ENCODE measurements at places on chromosomes 7 and 10. TPM values are rescaled to one million over a fixed set of nuclear protein-coding genes. Genes with fewer than 3 reads are reported as not detected.

DNA sequence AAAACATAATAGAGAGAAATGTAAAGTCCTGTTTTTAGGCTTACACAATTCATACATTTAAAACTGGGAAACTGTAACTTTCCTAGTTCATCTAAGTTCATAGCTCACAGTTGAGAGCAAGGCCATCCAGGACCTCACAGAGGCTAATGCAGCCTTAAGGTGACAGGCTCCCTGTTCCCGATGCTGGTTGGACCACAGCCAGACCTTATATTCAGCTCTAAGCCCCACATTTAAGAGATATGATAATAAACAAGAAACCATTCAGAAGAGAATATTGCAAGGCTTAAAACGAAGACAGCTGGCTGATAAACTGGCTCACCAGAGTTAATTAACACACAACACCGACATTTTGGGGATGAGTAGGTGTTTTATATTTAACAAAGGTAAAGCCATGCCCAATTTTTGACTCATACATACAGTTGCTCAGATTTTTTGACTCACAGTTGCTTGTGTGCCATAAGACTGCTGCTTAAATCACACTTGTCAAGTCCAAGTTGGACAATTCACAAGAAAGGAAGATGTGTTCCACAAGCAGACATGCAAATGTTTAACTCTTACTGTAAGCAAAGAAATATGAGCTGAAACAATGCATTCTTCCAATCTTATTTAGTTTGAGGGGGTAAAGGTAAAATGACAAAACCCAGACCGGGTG, 41.1 kb upstream of the TMEM213 start:
- DNase-seq, result no peak

GRCh38 chr10:501596-501995, 187.9 kb downstream of the DIP2C start:
- no peak for DNase-seq

- peak; percentile 22 for DNase-seq
Observed at GRCh38 chr7:131556053-131556908, at the start of gene PODXL. TSS of gene PODXL (minus strand) at chr7:131556628. CDS start at chr7:131556359, 269 bp downstream.

DNA sequence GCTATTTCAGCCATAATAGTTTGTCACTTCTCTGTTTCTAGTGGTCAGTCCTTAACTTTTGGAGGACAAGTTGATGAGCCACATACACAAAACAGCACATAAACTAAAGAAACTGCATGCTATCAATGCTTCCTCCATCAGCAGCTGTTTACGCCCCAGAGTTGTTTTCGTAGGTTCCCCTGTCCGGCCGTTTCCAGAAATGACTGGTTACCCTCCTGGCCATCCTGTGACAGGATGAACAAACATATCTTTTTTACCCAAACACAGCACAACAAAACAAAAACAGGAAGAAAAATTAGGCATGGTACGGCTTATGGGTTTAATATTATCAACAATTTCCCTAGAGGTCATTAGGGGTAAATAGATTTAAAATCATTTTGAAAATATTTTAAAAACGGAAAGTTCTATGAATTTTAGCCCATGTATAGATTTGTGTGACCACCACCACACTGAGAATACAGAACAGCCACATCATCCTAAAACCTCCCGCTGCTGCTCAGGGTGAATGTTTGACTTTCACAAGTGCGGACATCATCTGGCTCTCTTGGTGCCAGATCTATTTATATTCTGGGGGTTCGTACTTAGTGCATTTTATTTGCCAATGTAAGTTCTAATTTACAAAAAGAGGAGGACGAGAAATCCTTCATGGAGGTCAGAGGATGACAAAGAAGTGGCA, 74.8 kb downstream of the HIPK2 start:
- DNase-seq, result no peak

DNA sequence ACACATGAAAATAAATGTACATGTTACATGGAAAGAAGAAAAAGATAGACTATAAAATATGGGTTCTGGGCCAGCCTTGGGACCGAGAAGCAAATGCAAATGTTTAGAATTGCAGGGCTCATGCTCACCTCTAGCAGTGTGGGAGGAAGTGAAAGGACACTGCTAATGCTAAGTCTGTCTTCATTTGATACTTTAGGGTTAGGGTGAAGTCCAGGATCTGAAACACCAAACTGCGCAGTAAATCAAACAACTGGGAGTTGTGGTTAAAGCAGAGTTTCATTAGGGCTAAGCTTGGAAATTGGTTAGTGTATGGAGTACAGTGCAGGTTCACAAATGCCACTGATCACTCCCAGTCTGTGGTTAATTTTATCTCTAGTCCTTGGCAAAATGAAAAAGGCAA, 73.2 kb upstream of the PDK4 start:
- DNase-seq, result no peak

GRCh38 chr10:29772403-29772802, 137.6 kb upstream of the SVIL start:
- no peak for DNase-seq

- DNase-seq, result no peak
Observed at GRCh38 chr10:115046686-115047236, 46.4 kb upstream of the ATRNL1 start.

- no peak for DNase-seq
Observed at GRCh38 chr7:40758590-40758989, 623.8 kb downstream of the SUGCT start.

DNA sequence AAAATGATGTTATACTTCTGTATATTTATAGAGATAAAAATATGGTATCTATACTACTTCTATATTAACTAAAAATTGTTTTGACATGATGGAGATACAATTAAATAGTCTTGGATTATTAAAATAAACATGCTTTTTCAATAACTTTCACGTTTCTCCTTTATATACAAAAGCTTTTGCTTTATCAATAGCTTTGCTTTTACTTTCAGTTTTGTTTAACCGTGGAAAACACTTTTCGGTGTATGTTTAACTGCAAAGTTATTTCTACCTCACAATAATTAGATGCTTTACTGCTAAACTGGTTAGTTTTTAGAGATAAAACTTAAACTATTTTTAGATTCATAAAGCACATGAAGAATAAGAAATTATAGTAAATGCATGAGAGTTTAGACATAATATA, 432.1 kb upstream of the PCDH15 start:
- DNase-seq, result no peak

DNA sequence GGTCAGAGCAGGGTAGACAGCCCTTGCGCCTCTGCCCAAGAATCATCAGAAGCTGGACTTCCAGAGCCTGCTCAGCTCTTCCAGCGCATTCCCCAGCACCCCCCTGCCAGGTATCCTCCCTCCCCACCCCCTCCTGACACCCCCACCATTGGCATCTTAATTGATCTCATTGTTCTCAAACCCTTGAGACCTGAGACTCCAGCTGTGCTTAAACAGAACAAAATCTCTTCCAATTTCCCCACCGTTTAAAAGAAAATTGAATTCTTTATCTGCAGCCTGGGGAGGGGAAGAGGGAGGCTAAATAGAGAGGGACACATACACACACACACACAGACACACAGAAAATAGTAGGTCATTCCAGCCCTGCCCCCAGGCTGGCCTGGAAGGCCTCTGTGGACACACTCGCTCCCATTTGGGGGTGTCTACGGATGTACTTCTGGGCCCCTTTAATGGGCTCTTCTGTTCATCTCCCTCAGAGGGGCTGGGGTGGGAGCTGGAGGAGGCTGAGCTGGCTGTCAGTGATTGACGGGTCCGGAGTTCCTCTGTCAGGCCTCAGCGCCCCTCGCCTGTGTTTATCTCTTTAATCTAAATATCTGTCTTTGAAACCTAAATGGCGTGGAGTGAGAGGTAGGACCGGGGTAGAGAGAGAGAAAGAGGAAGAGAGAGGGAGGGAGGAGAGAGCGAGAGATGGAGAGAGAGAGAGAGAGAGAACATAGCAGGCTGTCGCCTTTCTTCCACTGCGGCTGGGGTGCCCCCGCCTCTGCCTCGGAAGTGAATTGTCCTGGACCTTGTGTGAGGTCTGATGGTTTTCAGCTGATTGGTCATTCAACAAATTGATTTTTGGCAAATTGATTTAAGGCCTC, 61.7 kb downstream of the C10orf105 start:
- DNase-seq, result no peak

Gene GSAP
- 3.9 TPM for polyA plus RNA-seq

Gene CACNB2
- 0.49 TPM for polyA plus RNA-seq

Gene LBX1
- polyA plus RNA-seq, result not detected

All from CD4-positive, CD25-positive, alpha-beta regulatory T cell (primary cell).